ENCODE measurements at places on chromosomes 16 and 17.

DNA sequence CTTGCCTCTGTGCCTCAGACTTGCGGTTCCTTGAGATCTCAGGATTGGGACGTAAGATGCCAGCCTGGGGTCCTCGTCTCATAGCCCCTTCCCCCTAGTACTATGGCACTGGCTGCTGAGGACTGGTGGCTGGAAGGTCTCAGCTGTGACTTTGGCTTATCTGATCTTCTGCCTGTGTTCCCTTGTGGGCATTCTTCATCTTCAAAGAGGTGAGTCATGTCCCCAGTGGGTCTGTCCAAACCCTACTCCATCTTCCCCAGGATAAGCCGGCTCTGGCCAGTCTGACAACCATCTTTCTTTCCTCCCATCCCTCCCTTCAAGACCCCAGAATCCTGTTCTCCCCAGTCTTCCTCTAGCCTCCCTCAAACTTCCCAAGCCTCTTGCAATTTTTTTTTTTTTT is 3.6 kb downstream of the CD19 start:
- DNase-seq: no peak

- DNase-seq: no peak
These were observed 181.8 kb downstream of the C16orf95 start for GRCh38 chr16:87135246-87136030.

DNA sequence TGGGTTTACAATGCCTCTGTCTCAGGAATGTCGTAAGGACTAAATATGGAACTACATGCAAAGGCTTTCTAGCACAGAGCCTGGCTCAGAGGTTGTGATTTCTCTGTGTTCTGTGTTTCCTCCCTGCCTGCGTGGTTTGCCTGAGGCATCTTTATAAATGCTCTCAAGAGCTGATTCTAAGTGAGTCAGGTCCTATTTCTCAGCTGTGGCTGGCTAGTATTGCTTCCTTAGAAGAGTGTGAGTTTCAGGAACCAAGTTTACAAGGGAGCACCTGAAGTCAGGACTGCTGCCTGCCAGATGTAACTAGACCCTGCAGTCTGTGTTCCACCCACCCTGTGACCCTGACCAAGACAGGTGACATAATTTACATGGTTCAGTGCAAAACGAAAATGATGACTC is 8.0 kb upstream of the CCL1 start:
- no peak for DNase-seq

GRCh38 chr16:20243731-20244281 is 83.5 kb downstream of the GP2 start:
- no peak for DNase-seq

GRCh38 chr17:82116246-82116645 is 18.2 kb upstream of the FASN start:
- DNase-seq: no peak

- DNase-seq: no peak
These were observed 62.3 kb downstream of the NFATC3 start for GRCh38 chr16:68147444-68147843.

GRCh38 chr17:17837380-17837821 is 615 bp upstream of the SREBF1 start:
- DNase-seq: no peak

DNA sequence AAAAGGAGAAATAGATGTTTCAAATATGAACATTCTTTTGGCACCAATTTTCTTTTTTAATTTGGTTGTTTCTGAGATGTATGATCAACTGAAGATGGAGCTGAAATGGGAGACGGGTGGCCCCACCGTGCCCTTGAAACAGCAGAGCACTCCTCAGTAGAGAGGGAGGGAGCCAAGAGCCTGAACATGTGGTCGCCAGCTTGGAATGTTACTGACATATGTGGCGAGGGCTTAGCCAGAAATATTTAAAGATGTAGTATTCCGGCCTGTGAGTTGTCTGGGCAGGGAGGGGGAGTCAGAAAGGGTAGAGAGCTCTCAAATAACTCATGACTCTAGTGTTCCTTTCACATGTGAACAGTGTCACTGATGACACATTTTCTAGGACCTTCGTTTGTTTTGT is 13.3 kb upstream of the MRC2 start:
- no peak for DNase-seq

DNA sequence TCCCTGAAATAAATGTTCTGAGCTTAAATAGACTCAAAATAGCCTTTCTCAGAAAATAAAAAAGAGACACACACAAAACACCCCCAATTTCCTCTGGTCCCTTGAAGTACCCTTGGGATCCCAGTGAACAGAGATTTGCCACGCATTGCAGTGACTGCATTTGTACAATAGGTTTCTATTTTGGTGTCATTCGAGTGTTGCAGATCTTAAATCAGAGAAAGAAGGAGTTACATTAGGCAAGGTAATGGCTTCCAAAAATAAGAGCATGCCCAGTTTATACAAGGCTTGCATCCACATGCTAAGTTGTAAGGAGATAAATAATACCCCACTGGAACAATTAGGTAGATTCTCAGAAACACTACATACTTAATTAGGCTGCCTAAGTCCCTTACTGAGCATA is 2.2 kb downstream of the TOX3 start:
- DNase-seq: no peak

DNA sequence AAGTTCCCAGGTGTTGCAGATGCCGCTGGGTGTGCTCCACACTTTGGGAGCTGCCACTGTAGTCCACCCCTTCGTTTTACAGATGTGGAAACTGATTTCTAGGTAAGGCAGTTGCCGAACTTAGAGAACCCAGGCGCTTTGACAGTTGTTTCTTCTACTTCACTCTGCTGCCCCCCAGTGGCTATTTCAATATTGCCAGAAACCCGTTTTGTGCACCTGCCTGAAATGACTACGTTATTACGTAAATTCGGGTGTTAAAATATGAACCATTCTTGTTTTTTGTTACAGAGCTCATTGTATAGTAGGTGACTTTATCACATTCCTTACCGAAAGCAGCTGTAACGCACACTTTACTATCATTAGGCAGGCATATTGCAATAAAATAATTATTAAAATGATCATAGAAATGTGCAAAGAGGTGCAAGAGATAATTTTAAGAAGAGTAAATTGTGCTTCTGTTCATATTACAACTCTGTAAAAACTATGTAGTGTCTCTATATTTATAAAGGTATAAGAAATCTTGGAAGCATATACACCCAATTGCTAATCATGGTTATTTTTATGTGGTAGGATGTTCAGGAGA is 44.9 kb downstream of the OTOA start:
- DNase-seq: peak; percentile 90

DNA sequence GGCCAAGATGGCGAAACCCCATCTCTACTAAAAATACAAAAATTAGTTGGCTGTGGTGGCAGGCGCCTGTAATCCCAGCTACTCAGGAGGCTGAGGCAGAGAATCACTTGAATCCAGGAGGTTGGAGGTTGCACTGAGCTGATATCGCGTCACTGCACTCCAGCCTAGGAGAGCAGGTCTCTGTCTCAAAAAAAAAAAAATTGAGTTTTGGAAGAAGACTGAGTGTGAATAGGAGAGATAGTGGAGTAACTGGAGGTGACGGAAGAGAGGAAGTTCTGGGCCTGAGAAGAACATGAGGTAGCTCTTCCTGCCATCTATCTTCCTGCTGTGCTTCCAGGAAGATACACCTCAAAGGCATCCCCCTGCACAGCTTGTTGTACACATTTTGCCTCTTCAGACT is 11.4 kb downstream of the HOXB1 start:
- no peak for DNase-seq

- DNase-seq: no peak
These were observed 133.3 kb downstream of the CA10 start for GRCh38 chr17:52025236-52025635.

- peak; percentile 66 for DNase-seq
These were observed 712 bp upstream of the SPECC1 start for GRCh38 chr17:20008242-20009051.

GRCh38 chr16:87764600-87765472 is 950 bp downstream of the KLHDC4 start:
- DNase-seq: peak; percentile 66

DNA sequence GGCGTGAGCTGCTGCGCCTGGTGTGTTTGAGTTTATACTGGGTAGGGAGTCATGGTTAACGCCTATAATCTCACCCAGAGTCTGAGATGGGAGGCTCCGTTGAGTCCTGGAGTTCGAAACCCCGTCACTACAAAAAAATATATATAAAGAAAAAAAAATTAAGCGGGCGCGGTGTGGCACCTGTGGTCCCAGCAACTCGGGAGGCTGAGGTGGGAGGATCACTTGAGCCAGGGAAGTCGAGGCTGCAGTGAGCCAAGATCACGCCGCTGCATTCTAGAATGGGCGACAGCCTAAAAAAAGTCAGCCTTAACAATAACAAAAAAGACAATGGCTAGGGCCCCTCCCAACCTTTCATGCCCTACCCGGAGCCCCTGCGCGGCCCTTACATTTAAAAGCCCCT is 17.2 kb upstream of the PRR14 start:
- no peak for DNase-seq

GRCh38 chr17:45403906-45404490 is 28.7 kb downstream of the ARHGAP27 start:
- DNase-seq: no peak
